Amygdala (tissue), 56 donors: ENCODE measurements at places on chromosomes 3 and 15.
A peak's percentile ranks its signal among the peaks of the same experiment; 100 is the strongest.

- no peak for DNase-seq
Measured at GRCh38 chr15:72916897-72917296, 133.3 kb upstream of the ADPGK start.

DNA sequence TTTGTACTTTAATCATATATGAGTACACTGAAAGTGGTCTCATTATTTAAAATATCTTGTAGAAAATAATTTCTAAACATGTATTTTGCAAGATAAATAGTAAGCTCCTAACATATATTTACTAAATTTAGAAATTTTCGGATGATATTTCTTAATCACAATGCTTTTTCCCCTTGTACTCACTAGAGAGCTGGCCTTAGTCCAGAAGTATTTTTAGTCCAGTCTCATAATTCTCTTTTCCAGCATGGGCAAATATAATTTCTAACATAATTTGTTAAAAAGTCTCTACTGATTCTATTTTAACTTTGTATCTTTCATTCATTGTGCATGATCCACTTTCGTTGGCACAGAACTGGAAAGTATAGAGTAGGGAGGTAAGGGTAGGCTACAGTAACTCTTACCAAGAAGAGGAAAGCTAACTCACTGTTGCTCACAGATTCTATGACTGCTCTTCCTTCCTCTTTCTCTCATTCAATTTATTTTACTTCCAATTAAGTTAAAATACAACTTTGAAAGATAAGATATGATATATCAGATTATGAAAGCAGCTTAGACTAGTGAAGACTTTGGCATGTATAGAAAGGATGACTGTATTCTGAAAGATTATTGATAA is 39.3 kb downstream of the FGF7 start:
- no peak for DNase-seq

DNA sequence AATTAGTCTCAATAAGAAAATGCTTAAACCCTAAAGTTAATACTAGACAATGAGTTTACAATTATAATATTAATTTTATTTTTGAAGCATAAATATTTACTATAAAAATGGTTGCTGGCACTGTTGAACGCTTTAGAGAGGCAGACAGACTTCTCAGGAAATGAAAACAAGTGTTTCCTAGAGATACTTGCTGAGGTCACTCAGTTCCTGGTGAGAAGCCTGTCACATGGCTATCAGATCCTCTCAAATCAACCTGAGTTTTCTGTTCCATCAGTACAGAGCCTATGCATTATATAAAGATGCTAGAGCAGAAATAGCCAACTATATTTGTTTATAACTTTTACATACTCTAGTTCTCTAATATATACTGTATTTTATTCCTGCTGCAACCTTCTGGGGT is 109.2 kb downstream of the MYO5A start:
- no peak for DNase-seq

- DNase-seq: no peak
Measured at GRCh38 chr3:146222204-146223046, 28.5 kb downstream of the PLSCR4 start.

DNA sequence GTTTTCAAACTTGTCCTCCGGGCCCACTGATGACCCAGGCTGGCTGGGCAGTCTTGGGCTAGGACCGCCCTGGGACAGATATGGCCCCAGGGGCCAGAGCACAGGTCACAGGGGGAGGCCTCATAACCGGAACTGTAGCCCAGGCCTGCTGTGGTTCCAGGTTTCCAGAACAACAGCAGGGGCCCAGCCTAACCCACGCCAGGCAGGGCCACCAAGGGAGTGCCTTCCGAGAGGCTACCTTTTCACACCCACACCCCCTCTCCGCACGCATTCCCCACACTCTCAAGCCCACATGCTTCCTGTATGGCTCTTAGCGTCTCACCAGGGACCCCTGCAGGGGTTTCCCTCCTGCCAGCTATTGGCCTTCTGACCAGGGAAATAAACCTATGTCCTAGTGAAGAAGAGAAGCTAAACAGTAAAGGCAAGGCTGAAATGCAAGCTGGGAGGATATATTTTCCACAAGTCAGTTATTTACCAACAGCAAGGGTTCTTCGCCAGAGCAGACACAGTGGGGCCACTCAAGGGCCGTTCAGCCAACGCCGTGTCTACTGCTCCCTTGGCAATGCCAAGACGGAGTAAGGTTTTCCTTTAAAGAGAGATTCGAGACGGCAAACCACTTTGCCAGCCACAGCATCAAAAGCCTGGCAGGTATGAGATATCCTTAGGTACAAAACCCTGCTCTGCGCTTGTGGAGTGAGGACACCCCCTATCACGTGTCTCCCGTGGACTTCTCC is 135.1 kb downstream of the ATP10A start:
- DNase-seq: no peak

- DNase-seq: no peak
Measured at GRCh38 chr3:122760453-122761271, 33.0 kb downstream of the HSPBAP1 start.

DNA sequence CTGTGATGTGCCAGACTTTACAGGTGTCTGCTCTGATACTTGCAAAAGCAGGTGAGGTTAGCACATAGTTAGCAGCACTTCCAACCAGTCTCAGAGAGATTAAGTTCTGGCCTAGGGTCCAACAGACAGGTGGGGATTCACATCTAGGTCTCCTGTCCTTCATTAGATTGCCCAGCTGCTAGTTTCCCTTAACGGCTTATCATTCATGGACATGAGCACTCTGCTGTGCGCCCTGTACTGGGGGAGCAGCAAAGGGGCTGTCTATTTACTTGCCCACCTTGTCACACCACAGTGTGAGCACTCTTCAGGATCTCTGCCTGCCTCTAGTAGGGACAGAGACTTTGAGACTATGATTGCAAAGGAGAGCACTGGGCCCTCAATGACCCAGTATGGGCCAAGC is 8.7 kb downstream of the SPSB4 start:
- no peak for DNase-seq

DNA sequence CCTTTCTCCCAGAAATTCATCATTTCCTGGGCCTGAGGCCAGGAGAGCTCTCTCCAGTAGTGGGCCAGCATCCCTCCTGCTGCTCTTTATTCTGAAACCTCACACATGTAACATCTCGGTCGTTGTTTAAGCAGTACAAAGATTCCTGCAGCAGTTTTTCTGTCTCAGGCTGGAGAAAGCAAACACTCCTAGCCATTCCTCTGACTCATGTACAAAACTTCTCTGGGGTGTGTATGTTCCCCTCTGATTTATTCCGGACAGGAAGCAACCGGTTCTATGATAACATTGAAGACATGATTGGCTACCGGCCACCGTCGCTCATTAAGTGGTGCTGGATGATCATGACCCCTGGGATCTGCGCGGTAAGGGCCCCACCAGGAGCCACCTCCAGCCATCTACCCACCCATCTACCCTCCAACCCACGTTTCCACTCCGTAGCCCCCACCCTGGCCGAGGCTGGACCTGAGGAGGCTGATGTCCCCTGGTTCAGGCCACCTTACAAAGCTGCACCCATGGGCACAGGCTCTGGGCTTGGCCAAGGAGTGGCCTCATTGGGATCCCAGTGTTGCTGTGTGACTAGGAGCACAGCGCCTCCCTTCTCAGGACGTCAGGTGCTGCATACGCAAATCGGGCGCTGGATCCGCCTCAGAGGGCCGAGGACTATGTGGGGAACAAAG is 58.6 kb upstream of the SLC6A1 start:
- DNase-seq: no peak

DNA sequence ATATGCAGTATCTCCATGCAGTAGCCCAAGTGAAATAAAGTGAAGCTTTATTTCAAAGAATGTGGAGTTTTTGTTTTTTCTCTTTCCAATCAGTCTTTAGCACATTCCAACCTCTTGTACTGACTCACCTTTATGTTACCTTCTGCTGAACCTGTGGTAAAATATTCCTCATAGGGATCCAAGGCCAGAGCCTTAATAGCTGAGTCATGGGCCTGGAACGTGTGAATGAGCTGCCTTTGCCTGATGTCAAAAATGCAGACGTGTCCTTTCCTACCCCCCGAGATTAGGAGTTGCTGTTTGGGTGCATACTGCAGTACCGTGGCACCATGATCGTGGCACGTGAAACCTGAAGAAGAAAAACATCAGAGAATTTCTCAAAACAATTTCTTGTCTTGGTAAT is 108.5 kb downstream of the GLDN start:
- DNase-seq: no peak

- no peak for DNase-seq
Measured at GRCh38 chr15:50057905-50058639, 61.0 kb downstream of the ATP8B4 start.

- DNase-seq: no peak
Measured at GRCh38 chr3:42228796-42229195, 37.2 kb downstream of the CCK start.

GRCh38 chr3:150038830-150039229 is 68.1 kb upstream of the PFN2 start:
- DNase-seq: no peak

DNA sequence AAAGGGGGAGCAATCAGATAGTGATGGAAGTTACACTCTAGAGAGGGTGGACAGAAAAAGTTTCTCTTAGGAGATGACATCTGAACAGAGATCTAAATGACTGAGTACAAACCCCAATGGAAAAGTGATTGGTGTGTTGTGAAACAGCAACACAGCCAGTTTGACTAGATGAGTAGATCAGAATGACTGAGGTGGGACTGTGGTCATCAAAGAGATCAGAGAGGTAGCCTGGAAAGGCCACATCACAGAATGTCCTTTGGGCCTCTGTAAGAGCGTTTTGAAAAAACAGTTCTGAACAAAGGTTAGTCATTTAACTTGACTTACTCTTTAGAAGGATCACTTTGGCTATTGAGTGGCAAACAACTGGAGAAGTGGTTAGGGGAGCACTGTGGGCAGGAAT is 10.6 kb downstream of the LRRC58 start:
- no peak for DNase-seq

DNA sequence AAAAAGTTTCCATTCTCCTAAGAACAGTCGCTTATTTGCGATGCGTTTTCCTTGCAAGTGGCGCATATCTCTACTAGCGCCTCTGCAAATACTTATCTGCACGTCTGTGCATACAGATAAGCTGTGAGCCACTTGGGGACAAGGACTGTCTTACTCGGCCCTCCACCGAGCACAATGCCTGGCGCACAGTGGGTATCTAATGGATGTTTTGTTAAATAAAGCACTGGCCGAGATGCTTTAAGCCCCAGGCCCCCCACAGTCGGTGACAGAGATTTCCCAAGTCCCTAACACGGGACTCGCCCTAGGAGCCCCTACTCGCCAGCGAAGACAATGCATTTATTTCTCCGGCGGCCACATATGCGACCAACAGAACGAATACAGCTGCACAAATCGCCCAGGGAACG is 503 bp downstream of the HLTF start:
- DNase-seq: no peak

GRCh38 chr3:125042725-125043406 is 12.9 kb downstream of the HEG1 start:
- no peak for DNase-seq

- no peak for DNase-seq
Measured at GRCh38 chr3:194077602-194078001, 58.3 kb upstream of the HES1 start.

DNA sequence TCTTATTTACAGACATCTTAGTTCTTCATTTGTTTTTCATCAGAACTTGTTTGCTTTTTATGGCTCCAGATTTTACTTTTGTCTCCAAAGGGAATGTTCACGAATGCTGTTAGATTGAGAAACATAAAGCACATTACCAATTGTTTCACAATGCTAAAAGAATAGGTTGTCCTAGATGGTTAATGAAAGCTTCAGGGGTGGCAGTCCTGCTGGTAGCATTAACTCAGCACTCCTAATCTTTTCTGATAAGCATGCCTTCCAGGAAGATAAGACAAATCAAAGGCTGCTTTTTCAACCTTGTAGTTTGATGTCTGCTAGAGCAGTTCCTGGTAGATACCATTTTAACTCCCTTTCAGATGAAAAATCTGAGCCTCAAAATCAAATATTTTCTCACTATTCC is 619.4 kb downstream of the PYDC2 start:
- no peak for DNase-seq

DNA sequence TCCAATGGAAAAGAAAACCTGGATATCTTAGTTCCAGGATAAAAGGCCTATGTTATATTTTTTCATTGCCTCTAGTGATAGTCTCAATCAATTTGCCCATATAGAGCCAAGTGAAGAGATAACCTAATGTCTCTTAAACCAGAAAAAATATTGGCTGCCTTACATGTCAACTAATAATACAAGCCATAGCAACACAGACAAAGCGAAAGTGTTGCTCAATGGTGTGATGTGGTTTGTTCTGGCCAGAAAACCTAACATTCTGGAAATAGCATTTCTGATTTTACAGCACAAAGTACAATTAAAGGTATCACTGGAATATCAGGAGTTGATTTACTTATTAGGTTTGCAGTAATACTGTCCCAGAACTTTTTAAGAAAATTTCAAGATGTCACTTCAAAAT is 101.5 kb downstream of the ATP8B4 start:
- no peak for DNase-seq

GRCh38 chr3:171286580-171287249 is 173.5 kb downstream of the TNIK start:
- no peak for DNase-seq

- DNase-seq: no peak
Measured at GRCh38 chr3:149587383-149587782, 70.4 kb downstream of the WWTR1 start.

GRCh38 chr3:190209533-190209932 is 88.8 kb upstream of the P3H2 start:
- no peak for DNase-seq

DNA sequence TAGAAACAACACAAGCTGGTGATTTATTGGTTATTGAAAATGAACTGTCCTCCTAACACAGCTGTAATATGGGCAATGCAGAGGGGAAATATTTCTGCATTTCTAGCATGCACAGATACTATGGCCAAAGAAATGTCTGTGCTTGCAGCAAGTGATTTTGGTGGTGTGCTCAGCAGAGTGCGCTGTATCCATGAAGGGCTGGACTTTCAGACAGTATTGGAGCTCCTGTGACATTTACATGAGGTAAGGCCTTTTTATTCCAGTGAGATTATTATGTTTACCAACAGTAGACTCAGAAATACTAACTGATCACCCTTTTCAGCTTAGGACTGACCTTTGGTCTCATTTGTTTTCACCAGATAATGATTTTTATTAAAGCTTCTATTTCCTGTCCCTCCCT is 1302.6 kb upstream of the EPHA6 start:
- no peak for DNase-seq

DNA sequence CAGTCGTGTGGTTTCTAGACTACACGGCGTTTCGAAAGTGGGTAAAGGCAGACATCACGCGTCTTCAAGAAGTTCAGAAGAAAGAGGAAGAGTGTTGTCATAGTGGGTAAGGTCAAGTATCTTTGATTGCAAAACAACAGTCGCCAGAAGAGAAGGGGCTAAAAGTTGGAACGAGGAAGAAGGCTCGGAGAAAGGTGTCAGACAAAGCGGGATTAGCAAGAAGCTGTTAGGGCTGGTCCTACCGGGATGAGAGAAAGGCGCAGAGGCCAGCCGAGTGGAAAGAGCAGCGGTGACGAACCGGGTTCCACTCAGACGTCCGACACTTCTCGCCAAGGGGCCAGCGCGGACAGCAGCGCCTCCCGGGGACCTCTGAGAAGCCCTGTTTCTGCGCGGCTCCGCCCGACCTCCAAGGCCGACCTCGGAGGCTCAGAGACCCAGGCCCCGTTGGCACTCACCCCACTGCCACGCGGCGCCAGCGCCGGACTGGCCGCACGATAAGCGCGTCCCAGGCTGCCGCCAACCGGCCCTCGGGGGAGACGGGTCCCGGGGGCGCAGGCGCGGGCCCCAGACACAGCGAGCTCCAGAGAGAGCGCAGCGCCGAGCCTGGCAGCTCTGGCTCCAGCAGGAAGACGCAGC is 436 bp downstream of the ADPGK start:
- DNase-seq: no peak

GRCh38 chr15:55587321-55588069 is 650 bp downstream of the PYGO1 start:
- peak; percentile 7 for DNase-seq

- no peak for DNase-seq
Measured at GRCh38 chr3:161096771-161097367, 8.3 kb downstream of the B3GALNT1 start.
